ENCODE measurements at places on chromosomes 2 and 18. TPM values are rescaled to one million over a fixed set of nuclear protein-coding genes. Genes with fewer than 3 reads are reported as not detected.

LMAN2L gene
- total RNA-seq = 14.9 TPM

- H3K27ac ChIP-seq = no peak overlapping the region
- no peak overlapping the region for H3K4me3 ChIP-seq
- no peak for DNase-seq
- H3K4me1 ChIP-seq = no peaks in the 10 kb centered on the region
Measured at GRCh38 chr18:32919799-32920198, 147.0 kb upstream of the KLHL14 start.

DNA sequence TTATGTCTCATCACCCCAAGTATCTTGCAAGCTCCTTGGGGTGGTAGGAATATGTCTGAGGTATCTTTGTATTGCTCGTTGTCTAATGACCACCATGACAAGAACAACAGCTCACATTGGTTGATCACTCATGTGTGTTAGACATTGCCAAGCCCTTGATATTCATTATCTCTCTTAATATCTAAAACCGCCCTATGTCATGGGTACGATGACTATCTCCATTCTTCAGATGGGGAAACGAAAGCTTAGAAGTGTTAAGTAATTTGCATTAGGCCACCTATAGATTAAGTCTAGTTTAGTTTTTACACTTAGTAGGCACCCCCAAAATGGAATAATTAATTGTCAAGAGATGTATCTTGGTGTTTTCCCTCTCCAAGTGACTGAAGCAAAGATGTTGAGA lies 57.0 kb downstream of the ICOS start:
- no peaks in the 10 kb centered on the region for H3K4me1 ChIP-seq
- H3K4me3 ChIP-seq = no peak overlapping the region

DNA sequence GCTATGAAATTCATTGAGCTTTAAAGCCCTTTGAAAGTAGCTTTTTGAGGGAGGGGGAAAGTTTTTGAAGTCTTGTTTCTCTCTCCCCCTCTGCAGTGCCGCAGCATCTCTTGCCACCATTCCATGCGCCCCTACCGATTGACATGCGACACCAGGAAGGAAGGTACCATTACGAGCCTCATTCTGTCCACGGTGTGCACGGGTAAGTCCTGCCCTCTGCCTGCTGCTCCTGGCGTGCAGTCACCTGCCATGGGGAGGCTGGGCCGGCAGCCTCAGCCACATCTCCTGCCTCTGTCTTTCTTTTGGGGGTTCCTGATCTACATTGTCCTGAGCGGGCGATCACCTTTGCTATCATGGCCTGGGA lies 191.6 kb downstream of the GLI2 start:
- DNase-seq = no peak
- H3K36me3 ChIP-seq = no peaks in the 10 kb centered on the region
- no peaks in the 10 kb centered on the region for H3K27me3 ChIP-seq
- H3K27ac ChIP-seq = no peak overlapping the region
- no peaks in the 10 kb centered on the region for H3K4me1 ChIP-seq
- H3K4me3 ChIP-seq = no peak overlapping the region

DQX1 gene
- total RNA-seq = 0.33 TPM

- DNase-seq = no peak
- no peak overlapping the region for H3K4me3 ChIP-seq
- H3K27me3 ChIP-seq = no peaks in the 10 kb centered on the region
- H3K27ac ChIP-seq = no peak overlapping the region
Measured at GRCh38 chr2:19156646-19157045, 201.8 kb downstream of the OSR1 start.

ABHD1 gene
- total RNA-seq = not detected

DNA sequence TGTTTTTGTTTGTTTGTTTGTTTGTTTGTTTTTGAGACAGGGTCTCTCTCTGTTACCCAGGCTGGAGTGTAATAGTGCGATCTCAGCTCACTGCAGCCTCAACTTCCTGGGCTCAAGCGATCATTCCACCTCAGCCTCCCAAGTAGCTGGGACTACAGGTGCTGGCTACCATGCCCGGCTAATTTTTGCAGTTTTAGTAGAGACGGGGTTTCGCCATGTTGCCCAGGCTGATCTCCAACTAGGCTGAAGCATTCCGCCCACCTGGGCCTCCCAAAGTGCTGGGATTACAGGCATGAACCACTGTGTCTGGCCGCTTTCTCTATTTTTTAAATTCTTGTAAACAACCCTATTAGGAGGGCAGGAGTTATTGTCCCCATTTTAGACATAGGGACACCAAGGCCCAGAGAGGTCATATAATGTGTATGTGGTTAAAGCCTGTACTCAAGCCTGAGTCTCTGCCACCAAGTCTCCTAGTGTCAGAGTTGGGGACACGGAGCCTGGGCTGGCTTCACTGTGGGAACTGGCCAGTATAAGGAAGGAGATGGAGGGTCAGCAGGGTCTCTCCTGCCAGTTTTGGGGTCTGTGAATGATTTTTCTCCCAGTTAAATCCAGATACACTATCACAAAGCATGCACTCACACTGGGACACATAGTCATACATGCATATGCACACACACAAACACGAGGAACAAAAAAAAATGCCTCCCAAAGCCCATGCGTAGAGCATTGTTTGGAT lies 27.5 kb upstream of the MCFD2 start:
- no peak for DNase-seq
- no peaks in the 10 kb centered on the region for H3K36me3 ChIP-seq
- peak overlapping the region; percentile 10 for H3K27ac ChIP-seq
- peaks cover 17% of the 10 kb centered on the region for H3K4me1 ChIP-seq
- H3K4me3 ChIP-seq = peak overlapping the region; percentile 92
- no peaks in the 10 kb centered on the region for H3K27me3 ChIP-seq

DNA sequence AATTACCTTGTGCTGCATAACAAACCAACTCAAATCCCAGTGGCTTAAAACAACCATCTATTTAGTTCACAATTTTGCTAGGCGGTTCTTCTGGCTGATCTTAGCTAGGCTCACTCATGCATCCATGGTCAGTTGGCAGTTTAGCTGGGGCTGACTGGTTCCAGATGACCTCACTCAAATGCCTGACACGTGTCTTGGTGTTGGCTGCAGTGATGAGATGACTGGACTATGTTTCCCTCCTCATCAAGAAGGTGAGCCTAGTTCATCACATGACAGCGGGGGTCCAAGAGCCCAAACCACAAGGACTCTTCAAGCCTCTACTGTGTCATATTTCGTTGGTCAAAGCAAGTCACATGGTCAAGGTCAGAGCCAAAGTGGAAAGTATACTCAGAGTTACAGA lies 42.7 kb upstream of the ACTR3 start:
- no peak for DNase-seq
- no peaks in the 10 kb centered on the region for H3K36me3 ChIP-seq
- H3K4me3 ChIP-seq = no peak overlapping the region
- no peaks in the 10 kb centered on the region for H3K27me3 ChIP-seq
- no peak overlapping the region for H3K27ac ChIP-seq
- H3K4me1 ChIP-seq = no peaks in the 10 kb centered on the region

GRCh38 chr2:120550893-120551446 lies 184.7 kb upstream of the GLI2 start:
- H3K27me3 ChIP-seq = no peaks in the 10 kb centered on the region
- H3K36me3 ChIP-seq = no peaks in the 10 kb centered on the region
- H3K4me3 ChIP-seq = no peak overlapping the region
- no peak for DNase-seq
- no peak overlapping the region for H3K27ac ChIP-seq
- peaks cover 24% of the 10 kb centered on the region for H3K4me1 ChIP-seq

GRCh38 chr2:151947813-151948165 lies 119.6 kb upstream of the ARL5A start:
- H3K27me3 ChIP-seq = no peaks in the 10 kb centered on the region
- peak overlapping the region; percentile 53 for H3K27ac ChIP-seq
- peaks cover 6% of the 10 kb centered on the region for H3K4me1 ChIP-seq
- no peaks in the 10 kb centered on the region for H3K36me3 ChIP-seq

- H3K4me1 ChIP-seq = no peaks in the 10 kb centered on the region
- DNase-seq = no peak
- H3K4me3 ChIP-seq = no peak overlapping the region
- no peaks in the 10 kb centered on the region for H3K36me3 ChIP-seq
- H3K27ac ChIP-seq = no peak overlapping the region
Measured at GRCh38 chr2:930935-931334, 19.7 kb upstream of the SNTG2 start.

DNA sequence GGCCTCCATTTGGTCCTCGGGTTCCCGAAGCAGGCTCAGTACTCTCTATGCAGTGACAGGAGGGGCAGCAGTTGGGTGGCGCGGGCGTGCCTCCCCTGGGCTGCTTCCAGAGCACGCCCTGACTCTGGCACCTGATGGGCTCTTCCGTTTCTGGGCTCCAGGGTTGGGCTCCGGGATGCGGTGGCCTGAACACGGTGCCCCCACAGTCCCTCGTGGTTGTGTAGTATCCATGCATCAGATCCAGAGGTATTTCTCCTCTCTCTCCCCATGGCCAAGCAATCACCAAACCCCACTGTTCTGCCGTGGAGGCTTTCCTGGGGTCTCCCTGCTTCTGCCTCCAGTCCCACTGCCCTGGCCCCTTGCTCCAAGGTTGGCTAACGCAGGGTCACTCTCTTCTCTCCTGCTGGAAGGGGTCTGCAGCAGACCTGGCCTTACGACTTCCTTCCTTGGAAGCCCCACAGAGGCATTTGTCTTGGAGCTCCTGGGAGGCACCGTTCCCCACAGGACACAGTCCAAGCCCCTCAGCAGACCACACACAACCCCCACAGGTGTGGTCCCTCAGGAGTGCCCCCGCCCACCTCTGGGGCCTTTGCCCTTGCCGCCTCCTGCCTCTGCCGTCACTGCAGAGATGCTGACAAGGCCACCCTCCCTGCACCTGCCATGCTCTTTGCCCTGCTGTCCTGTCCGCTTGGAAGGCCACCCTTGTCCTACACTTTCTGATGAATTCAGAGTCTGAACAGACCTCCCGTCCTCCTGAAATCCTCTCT lies 136.6 kb upstream of the ASB18 start:
- no peak overlapping the region for H3K4me3 ChIP-seq
- no peaks in the 10 kb centered on the region for H3K36me3 ChIP-seq
- H3K27me3 ChIP-seq = no peaks in the 10 kb centered on the region
- DNase-seq = peak; percentile 46
- no peaks in the 10 kb centered on the region for H3K4me1 ChIP-seq
- H3K27ac ChIP-seq = no peak overlapping the region

COMMD1 gene
- 35.6 TPM for total RNA-seq

DNA sequence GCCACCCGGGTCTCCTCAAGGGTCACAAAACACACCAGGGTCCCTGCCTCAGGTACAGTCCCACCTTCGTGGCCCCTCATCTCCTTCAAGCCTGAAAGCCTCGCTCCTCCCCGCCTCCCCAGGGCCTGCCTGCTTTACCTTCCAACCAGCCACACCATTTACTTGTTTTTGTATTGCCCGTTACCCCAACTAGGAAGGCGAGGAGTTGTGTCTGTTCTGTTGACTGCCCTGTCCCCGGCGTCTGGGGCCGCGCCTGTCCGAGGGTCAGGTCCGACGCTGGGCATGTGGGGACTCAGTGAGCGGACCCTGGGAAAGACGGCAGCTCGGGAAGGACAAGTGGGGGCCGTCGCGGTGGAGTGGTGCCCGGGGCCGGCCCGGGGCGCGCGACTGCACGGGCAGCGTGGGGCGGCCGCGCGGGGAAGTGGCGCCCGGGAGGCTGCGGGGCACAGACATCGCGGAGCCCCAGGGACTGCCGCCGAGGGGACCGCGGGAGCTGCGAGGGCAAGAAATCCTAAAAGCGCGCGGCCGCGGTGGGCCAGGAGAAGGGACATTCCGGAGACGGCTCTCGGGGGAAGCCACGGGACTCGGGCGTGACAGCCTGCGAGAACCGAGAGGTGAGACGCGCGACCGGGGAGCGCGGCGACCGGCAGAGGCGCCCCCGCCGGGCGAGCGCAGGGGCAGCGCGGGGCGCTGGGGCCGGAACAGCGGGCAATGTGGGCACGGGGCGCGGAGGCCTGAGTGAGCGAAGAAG lies 797 bp upstream of the GRHL1 start:
- DNase-seq = peak; percentile 91
- no peaks in the 10 kb centered on the region for H3K27me3 ChIP-seq
- peak overlapping the region; percentile 18 for H3K4me3 ChIP-seq
- H3K4me1 ChIP-seq = peaks cover 32% of the 10 kb centered on the region
- peak overlapping the region; percentile 71 for H3K27ac ChIP-seq

MC4R gene
- not detected for total RNA-seq

GRCh38 chr2:11901351-11902069 lies 155.1 kb downstream of the LPIN1 start:
- no peak overlapping the region for H3K27ac ChIP-seq
- H3K36me3 ChIP-seq = no peaks in the 10 kb centered on the region
- H3K4me3 ChIP-seq = no peak overlapping the region
- no peaks in the 10 kb centered on the region for H3K4me1 ChIP-seq

GRCh38 chr2:63192169-63192888 lies 141.7 kb downstream of the OTX1 start:
- no peak for DNase-seq
- no peaks in the 10 kb centered on the region for H3K36me3 ChIP-seq
- no peak overlapping the region for H3K27ac ChIP-seq
- no peaks in the 10 kb centered on the region for H3K27me3 ChIP-seq
- H3K4me3 ChIP-seq = no peak overlapping the region
- no peaks in the 10 kb centered on the region for H3K4me1 ChIP-seq

- H3K36me3 ChIP-seq = no peaks in the 10 kb centered on the region
- no peak overlapping the region for H3K4me3 ChIP-seq
- no peaks in the 10 kb centered on the region for H3K4me1 ChIP-seq
Measured at GRCh38 chr2:188785490-188785889, 188.7 kb upstream of the COL3A1 start.

GRCh38 chr2:174617120-174617519 lies 19.5 kb upstream of the WIPF1 start:
- no peak for DNase-seq
- no peaks in the 10 kb centered on the region for H3K36me3 ChIP-seq
- H3K27me3 ChIP-seq = no peaks in the 10 kb centered on the region
- peaks cover 12% of the 10 kb centered on the region for H3K4me1 ChIP-seq
- H3K27ac ChIP-seq = no peak overlapping the region

GRCh38 chr2:239103125-239104098 lies 255.5 kb downstream of the TWIST2 start:
- H3K27me3 ChIP-seq = no peaks in the 10 kb centered on the region
- no peak overlapping the region for H3K27ac ChIP-seq
- H3K4me3 ChIP-seq = no peak overlapping the region
- DNase-seq = no peak
- no peaks in the 10 kb centered on the region for H3K4me1 ChIP-seq

CDH2 gene
- not detected for total RNA-seq

CLEC4F gene
- total RNA-seq = not detected

PARD6G gene
- 1.4 TPM for total RNA-seq

DNA sequence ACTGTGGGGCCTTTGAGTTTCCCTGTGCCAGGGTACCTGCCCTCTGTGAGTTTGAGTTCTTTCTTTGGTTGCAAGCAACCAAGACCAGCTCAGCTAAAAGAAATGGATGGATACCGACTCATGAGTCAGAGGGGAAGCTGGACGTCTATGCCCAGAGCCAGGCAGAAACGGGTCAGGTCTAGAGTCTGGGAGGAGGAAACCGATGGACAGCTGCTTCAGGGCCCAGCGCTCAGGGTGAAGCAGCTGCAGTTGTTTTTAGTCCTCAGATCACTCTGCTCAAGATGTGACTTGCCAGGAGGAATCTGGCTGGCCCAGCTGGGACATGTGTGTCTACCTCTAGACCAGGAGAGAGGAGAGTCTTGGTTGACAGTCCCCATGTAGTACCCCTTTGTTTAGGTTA lies 10.1 kb upstream of the TYMS start:
- DNase-seq = no peak
- no peak overlapping the region for H3K27ac ChIP-seq
- H3K4me1 ChIP-seq = no peaks in the 10 kb centered on the region
- H3K4me3 ChIP-seq = no peak overlapping the region
- H3K36me3 ChIP-seq = no peaks in the 10 kb centered on the region

- H3K27ac ChIP-seq = no peak overlapping the region
- no peaks in the 10 kb centered on the region for H3K4me1 ChIP-seq
- DNase-seq = no peak
- H3K36me3 ChIP-seq = no peaks in the 10 kb centered on the region
- no peaks in the 10 kb centered on the region for H3K27me3 ChIP-seq
Measured at GRCh38 chr2:210862283-210863065, 306.1 kb downstream of the CPS1 start.
